HepG2 (cell line): ENCODE measurements at places on chromosomes 11 and 22. TPM values are rescaled to one million over a fixed set of nuclear protein-coding genes. Genes with fewer than 3 reads are reported as not detected.

DNA sequence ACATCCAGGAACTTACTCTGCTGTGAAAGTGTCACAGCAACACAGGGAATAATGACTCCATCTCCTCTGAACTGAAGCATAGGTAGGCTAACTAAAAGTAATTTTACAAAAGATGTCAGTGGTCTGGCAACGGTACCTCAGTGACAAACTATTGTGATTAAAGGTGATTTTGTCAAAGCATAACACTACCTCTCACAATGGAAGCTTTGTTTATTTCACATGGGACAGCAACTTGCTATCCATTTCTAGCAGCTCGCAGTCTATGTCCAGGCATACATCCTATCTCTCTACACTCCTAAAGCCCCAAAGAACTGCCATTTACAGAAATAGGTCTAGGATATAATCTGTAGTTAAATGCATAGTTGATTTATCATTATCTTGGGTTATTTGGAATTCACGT, 163.0 kb downstream of the KIRREL3 start:
- DNase-seq: no peak

DNA sequence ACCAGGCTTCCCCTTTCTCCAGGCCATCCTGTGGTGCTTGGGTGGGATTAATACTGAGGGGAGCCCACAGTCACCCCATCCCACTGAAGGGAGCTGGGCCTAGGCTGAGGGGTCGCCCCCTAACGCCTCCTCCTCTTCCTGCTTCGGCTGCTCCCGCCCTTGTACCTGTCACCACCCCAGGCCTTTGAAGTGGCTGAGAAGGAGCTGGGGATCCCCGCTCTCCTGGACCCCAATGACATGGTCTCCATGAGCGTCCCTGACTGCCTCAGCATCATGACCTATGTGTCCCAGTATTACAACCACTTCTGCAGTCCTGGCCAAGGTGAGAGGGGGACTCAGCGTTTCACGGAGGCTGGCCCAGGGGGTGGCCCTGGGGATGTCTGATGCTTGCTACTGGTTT, 6.1 kb downstream of the MICALL1 start:
- DNase-seq: no peak

DNA sequence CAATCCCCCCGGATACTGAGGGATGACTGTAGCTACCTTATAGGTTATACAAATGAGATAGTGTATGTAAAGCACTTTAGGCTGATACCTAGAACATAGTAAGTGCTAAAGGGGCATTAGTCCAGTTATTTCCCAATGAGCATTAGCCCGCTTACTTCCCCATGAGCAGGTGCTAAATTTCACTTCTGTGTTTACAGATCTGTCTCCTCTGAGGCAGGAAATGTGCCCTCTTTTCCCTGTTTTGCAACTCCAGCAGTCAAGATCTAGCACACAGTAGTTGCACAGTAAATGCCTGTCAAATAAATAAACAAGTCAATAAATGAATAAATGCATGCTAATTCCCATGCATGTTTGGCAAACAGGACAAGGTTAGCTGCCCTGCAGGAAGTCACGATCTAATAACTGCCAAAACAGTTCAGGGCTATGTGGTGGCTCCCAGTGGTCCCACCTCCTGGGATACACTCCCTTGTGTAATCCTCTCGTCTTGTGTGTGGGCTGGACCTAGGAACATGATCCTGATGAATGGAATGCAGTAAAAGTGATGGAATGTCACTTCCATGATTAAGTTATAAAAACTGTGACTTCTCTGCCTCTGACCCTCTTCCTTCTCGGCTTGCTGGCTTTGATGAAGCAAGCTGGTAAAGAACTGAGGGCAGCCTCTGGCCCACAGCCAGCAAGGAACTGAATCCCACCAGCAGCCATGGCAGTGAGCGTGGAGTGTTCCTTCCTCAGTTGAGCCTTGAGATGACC, 459.0 kb downstream of the SOX6 start:
- DNase-seq: no peak

DNA sequence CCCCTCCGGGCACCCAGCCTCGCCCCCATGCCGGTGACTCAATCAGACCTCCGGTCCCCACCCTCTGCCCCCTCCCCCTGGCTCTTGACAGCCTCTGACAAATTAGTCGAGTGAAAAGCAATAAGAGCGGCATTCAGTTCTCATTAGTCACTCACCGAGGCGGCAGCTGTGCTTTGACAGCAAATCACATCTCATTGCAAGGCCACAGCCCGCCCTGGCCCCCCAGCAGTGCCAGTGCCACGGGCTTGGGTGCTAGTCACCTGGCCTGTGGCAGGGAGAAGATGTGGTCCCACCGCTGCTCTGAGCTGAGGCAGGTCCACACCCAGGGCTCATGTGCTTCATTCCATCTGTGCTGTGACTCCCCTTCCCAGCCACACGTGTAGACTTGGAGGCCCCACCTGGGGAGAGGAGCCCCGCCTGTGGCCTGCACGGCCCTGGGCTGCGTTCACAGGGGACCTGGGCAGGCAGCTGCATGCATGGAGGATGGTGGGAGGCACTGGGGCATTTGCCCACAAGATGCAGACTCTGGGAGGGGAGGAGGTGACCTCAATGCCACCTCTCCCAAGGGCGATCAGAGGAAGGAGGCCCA, 7.4 kb upstream of the TH start:
- peak; percentile 32 for DNase-seq

DNA sequence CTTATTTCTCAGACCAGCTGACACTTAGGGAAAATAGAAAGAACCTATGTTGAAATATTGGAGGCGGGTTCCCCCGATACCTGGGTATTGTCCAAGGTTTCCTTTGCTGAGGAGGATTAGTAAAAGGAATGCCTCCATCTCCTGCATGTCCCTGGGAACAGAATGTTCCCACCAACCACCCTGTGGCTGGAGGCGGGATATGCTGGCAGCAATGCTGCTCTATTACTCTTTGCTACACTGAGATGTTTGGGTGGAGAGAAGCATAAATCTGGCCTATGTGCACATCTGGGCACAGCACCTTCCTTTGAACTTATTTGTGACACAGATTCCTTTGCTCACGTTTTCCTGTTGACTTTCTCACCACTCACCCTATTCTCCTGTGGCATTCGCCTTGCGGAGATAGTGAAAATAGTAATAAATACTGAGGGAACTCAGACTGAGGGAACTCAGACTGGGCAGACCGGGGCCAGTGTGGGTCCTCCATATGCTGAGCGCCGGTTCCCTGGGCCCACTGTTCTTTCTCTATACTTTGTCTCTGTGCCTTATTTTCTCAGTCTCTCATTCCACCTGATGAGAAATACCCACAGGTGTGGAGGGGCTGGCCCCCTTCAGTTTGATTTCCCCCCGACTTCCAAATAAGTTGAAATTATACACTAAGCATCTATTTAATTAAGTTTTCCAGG, 32.1 kb downstream of the IGLL1 start:
- no peak for DNase-seq

DNA sequence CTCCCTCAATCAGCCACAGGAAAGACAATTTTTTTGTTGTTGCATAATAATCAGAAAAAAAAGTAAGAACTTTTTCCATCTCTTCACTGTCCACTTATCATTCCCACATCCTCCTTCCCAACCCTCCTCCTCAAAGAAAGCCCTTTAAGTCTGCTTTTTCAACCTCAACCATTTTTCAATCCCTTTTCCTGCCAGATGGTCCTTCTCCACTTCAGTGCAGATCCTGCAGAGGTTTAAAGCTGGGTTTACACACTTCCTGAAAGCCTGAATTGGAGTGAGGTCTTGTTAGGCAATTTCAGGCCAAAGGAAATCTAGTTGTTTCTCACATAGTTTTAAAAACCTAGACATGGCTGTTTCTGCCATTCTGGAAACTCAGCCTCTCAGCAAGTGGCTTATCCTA, 78.3 kb downstream of the RPL27A start:
- DNase-seq: no peak

DNA sequence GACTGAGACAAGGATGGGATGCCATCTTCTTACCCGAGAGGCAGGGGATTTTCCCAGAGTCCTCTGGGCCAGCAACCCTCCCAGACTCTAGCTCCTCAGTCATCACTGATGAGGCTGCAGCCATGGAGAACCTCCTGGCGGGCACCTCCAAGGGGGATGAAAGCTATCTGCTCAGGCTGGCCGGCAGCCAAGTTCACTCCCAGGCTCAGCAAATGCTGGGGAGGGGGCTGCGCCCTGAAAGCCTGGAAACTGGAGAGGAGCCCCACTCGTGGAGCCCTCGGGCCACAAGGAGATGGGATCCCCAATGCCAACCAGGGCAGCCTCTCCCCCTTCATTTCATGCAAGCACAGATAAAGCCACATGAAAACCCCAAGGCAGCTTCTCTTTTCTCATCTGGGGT, 75.0 kb downstream of the CACNA1I start:
- DNase-seq: no peak

GRCh38 chr11:78542007-78542406, 32.7 kb downstream of the NARS2 start:
- no peak for DNase-seq

DNA sequence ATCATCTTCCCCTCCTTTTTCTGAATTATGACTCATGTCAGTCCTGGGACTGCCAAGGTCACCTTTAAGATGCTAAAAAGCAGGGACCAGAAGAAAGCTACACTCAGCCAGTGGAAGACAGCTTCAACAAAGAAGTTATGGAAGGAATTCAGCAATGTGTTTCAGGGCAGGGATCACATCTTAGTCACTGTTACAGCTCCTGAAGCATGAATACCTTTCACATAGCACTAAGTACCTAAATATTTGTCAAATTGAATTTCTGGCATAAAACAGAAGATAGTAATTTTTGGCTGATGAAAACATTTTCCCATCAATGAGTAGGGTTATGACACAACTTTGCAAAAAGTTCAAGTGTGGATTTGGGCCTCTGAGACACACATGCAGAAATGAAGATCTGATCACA, 5.2 kb downstream of the DDB1 start:
- no peak for DNase-seq

DNA sequence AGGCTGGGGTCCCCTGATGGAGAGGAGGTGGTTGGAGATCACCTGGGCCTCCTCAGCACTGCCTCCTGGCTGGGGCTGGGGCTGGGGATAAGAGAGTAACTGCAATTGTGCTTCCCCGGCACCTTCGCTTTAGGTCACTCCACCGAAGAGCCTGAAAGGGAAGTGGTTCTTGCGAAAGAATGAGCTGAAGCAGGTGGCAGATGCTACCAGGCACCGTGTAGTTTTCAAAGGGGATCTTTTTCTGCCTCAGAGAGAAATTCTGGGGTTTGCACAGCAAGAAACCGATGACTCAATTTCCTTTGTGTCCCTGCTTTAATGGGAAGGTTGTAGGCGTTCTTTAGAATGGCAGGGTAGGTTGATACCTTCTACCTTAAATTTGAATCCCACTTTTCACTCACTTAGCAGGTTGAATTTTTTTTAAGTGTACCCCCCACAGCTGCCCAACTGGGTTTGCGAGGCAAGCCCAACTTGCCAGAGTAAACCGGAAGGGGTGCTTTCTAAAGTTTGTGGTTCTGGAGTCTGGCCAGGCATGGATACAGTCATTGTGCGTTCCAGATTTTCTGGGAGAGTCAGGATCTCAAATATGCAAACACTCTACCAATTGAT, 5.3 kb downstream of the CD44 start:
- no peak for DNase-seq

DNA sequence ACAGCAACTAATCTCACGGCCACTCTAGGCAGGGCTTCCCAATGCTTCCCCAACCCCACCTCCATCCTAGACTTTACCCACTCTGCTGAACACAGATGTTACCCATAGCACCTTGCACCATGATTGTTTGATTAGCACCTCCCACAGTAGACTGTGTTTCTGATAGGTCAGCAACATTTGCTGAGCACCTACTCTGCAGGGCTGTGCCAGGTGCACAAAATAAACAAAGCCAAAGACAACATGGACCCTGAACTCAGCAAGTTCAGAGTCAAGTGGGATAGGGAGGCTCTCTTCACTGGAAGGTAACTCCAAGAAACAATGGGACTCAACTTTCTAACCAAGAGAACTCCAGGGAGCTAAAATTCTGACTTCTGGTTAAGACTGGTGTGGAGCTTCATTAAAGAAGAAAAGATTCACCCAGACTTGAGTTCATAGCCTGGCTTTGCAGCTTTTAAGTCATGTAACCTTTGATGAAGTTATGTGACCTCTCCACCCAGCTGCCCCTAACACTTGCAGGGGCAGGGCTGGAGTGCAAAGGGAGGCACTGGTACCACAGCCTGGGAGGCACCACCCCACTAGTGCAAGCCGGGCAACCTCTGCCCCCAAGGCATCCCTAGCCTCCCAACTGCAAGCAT, 6.7 kb upstream of the RTN4RL2 start:
- peak; percentile 94 for DNase-seq

DNA sequence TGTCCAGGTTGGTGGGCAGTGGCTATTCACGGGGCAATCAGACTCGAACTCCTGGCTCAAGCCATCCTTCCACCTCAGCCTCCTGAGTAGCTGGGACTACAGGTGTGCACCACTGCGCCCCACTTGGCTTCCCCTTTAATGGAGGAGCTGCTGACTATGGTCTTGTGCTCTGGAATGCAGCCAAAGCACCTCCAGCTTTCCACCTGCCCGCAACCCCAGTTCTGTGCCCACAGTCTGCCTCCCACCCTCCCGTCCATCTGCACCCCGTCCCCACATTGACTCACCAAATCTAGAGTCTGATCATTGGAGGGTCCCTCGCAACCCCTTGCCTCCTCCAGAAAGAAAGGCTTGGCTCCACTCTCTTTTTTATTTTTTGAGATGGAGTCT, 41.0 kb downstream of the KCNJ4 start:
- no peak for DNase-seq

DNA sequence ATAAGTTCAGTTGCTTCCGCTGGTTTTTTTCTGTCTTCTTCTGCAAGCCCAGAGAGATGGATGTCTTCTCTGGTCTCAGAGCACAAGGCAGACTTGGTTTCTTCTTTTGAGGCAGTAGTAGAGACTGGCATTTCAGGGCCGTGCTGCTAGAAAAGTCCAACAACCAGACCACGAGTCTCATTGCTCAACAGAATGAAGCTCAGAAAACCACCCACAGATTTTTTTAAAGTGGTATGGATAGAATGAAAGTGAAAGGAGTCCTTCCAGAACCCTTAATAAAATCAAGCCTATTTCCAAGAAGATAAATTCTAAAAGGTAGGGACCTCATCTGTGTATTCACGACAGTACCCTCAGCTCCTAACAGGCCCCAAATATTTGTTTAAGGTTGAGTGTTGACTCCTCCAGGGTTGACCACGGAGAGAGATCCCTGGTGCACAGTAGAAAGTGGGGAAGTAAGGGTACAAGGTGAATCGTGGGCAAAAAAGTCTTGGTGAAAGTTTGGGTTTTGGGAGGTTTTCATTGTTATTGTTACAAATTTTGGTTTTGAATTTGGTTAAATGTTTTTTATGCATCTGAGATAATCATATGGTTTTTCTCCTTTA, 43.6 kb upstream of the DDX6 start:
- DNase-seq: no peak

DNA sequence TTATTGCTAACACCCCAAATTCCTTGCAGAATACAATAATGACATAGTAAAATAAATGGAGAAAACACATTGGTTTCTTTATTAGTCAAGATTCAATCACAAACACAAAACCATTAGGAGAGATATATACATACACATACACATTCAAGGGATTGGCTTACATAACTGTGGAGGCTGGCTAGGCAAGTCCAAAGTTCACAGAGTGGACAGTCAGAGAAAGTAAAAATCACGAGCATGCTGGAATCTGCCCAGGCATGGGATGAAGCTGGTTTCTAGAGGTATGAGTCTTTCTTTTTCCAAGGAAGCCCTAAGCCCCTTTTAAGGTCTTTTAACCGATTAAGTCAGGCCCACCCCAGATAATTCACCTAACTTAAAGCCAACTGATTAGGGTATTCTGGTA, 13.6 kb upstream of the OR56B1 start:
- peak; percentile 63 for DNase-seq

GRCh38 chr11:45457649-45458048, 171.5 kb upstream of the SYT13 start:
- no peak for DNase-seq

Gene FOLH1
- not detected in 2 replicates for total RNA-seq

Gene GGTLC2
- not detected in 2 replicates for total RNA-seq

Gene SEC14L2
- total RNA-seq: 4.1 and 5.3 TPM in 2 replicates

Gene MMP13
- total RNA-seq: not detected in 2 replicates
